Stimulated activated CD8-positive, alpha-beta memory T cell treated with anti-CD3 and anti-CD28 coated beads, Interleukin-2, amount 100 ng/mL, for 1 hour (primary cell): ENCODE measurements at places on chromosomes 7 and 10.

DNA sequence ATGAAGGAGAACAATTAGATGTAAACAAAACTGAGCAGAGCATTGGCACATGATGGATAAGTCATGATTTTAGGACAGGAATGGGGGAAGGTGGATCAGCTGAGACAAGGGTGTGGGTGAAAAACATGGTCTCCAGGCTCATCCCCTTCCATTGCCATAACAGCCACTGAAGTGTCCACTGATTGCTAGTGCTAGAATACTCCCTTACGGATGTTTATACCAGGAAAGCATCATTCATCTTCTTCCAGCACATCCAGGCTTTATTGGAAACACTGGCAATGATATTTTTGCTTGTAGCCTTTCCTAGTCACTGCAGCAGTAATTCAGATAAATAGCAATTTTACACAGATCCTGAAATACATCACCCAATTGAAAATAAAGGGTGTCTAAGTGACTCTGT, 259.5 kb downstream of the PLXDC2 start:
- DNase-seq: no peak

DNA sequence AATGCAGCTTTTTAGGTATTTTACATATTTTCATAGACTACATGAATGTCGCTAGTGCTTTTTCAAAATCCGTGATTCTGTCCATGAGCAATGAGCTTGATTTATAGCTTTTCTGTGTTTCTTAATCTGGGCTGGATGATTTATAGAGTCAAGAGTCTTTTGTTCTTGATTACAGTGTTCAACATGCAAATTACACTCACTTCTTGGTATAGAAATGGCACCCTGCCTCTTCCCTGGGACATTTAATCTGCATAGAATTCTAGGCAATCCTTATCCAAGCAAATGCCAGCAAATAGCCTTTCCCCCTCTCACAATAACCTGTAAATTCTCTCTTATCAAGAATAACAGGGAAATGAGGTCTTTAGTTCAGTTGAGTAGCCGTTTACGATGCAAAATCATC, 246.2 kb upstream of the SEMA3C start:
- DNase-seq: no peak

GRCh38 chr10:88938938-88939337, 13.6 kb downstream of the ACTA2 start:
- no peak for DNase-seq

GRCh38 chr7:81839708-81840369, 70.0 kb upstream of the HGF start:
- no peak for DNase-seq

GRCh38 chr7:36638140-36638539, 86.2 kb downstream of the AOAH start:
- DNase-seq: no peak

- no peak for DNase-seq
Measured at GRCh38 chr10:61346796-61347413, 106.3 kb downstream of the TMEM26 start.

- no peak for DNase-seq
Measured at GRCh38 chr7:56007891-56008290, 43.4 kb downstream of the PSPH start.

DNA sequence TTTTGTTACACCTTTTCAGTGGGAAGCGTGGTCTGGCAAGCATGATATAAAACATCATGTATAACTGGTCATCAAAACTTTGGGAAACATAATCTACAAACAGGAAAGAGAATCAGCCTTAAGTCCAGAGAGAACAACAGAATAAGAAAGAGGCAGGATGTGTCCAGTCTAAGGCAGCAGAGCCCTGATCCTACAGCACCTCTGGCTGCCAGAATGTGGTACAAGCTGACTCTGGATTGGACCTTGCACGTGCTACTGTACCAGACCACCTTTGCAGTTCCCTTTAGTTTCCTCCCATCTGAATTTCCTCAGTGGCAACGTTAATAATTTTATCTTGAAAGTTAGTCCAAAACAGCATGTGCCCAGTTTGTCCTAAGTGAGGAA, 824.6 kb upstream of the IGFBP3 start:
- no peak for DNase-seq

GRCh38 chr7:147509541-147510200, 1080.9 kb upstream of the C7orf33 start:
- DNase-seq: no peak

DNA sequence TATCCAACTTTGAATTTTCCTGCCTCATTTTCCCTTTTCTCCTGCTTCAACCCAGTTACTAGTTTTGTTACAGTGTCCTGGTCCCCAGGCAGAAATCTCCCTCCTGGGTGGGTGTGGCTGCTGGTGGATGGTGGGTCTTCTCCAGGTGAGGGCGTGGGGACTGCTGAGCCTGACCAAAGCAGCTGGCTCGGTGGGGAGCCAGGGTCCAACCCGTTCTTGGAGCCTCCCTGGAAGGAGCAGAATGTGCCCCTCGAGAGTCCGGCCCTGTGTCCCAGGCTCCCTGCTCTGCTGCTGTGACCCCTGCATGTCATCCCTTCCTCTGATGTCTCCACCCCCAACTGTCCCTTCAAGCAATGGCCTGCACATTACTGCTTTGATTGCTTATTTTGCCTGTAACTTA, 86.6 kb upstream of the TCERG1L start:
- DNase-seq: no peak

GRCh38 chr10:23063973-23064812, 31.2 kb upstream of the MSRB2 start:
- DNase-seq: no peak
